Umbilical cord (tissue), 2 donors: ENCODE measurements at places on chromosomes 16 and 17. TPM values are rescaled to one million over a fixed set of nuclear protein-coding genes. Genes with fewer than 3 reads are reported as not detected.

Gene PRR11
- total RNA-seq, result 20.9 TPM

Gene SEPHS2
- 6.3 TPM for total RNA-seq

Gene PITPNC1
- 32.0 TPM for total RNA-seq

Gene SLC16A6
- total RNA-seq, result 1.7 TPM

Gene ST6GALNAC2
- total RNA-seq, result not detected

Gene ANKS3
- total RNA-seq, result 18.8 TPM

Gene ALOX12B
- not detected for total RNA-seq

Gene DNAAF8
- total RNA-seq, result 0.24 TPM

Gene CBX2
- 2.2 TPM for total RNA-seq

Gene TMEM204
- 6.7 TPM for total RNA-seq

Gene RAMP2
- 0.96 TPM for total RNA-seq
